ENCODE measurements at places on chromosomes 16 and 17.

DNA sequence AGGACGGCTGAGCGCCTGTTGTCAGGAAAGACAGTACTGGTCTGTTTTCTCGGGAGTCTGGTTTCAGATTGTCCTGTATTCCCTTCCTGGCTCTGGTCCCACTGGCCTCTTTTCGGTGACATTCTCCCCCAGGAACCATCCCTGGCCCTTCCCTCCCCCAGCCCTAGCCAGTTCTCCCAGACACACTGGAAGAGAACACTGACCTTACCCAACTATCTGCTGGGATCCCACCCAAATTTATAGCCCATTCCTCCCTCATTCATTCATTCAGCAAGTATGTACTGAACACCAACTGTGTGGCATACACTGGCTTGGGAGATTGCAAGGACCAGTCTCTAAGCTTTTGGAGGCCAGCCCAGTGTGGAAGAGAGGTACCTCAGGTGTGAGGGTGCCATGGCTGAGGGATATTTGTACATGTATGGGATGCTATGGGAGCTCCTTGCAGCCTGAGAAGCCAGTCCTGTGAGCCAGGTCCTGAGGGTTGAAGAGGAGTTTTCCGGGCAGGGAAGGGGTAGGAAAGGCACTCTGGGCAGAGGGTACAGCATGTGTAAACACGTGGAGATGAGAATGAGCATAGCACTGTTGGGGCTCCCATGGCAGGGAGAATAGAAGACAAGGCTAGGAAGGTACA lies 5.2 kb downstream of the RND2 start:
- DNase-seq, result no peak

DNA sequence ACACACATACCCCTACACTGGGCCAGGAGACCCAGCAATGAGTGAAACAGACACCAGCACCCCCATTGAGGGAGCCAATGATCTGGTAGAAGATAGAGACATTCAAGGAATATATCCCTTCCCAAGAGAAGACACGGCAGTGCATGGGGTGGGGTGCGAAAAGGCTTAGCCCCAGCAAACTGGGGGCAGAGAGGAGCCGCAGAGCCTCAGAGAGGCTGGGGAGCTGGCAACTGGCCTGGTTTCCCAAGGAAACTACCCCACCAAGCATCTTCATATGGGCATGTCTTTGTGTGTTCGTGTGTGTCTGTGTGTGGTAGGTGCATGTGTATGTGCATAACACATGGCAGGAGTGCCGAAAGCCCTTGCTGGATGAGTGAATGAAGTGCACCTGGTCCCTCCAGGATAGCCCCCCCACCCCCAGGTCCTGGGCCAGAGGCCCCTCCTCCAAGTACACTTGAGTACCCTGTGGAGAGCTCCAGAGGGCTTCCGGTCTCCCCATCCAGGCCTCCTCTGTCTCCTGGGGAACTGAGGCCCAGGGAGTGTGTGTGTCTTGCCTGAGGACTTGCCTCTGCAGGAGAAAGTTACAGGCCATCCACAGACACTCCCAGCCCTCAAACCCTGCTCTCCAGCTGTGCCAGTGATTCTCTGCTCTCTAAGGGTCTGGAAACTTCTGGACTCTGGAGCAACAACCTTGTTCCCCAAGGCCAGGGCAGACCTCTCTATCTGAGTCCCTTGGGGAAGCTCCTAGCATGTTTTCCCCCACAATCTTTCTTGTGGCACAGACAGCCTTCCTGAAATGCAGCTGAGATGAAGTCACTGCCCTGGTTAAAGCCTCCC lies 15.9 kb downstream of the TBX2 start:
- DNase-seq, result no peak

- DNase-seq, result no peak
Observed at GRCh38 chr17:32658470-32659418, 172.0 kb downstream of the CDK5R1 start.

DNA sequence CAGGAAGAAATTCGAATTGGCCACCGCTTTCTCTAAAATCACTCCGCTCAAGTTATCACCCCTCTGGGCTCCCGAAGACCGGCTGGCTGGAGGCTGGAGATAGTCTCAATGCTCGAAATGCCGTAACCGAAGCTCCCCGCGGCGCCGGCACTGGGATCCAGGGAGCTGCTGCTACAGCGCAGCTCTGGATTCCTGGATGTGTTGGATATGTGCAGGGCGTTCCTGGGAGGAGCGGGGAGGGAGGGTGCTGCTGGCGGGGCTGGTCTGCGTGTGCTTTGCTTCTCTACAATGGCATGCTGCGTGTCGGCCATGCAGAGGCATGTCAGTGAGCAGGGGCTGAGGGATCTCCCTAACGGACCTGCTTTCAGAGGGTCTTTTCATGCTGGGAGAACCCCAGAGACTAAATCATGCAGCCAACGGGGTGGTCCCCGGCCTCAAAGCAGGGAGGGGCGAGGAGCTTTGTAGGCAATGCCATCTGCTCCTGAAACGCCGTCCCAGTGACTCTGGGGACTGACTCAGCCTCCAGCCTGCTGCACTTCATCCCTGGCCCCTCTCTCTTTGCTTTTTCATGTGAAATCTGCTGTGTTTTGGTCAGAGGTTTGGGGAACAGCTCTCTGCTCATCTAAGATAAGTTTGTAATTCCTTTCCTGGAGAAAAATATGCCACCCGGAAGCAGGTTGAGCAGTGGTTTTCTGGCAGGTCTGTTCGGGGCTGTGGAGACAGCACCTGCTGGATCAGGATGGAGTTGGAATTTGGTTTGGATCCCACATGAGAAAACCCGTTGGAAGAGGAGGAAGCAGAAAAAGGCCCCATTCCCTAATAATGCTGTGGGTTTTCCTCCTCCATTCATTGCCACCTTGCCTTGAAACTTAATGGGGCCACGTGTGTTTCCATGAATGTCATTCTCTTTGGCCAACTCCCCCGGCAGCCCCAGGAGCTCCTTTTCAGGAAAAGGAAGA lies 311.4 kb downstream of the SEC14L1 start:
- DNase-seq, result peak; percentile 52

DNA sequence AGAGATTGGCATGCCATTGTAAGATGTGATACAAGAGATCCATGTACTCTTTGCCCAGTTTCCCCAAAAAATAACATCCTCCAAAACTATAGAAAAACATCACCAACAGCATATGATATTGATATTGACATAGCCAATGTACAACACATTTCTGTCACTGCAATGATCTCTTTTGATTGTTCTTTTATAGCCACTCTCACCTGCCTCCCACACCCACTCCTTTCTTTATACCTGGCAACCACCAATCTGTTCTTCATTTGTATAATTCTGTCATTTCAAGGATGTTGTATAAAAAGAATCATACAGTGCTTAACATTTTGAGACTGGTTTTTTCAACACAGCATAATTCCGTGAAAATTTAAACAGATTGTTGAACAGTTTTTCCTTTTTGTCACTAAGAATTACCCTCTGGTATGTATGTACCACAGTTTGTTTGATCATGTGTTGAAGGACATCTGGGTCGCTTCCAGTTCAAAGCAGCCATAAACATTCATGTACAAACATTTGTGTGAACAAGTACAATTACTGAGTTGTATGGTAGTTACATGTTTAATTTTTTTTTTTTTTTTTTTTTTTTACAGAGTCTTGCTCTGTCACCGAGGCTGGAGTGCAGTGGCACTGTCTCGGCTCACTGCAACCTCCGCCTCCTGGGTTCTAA lies 9.9 kb downstream of the KRTAP9-1 start:
- DNase-seq, result no peak

GRCh38 chr17:53253956-53254597 lies 568.6 kb upstream of the KIF2B start:
- DNase-seq, result no peak

GRCh38 chr16:19084879-19085278 lies 17.5 kb downstream of the COQ7 start:
- no peak for DNase-seq

GRCh38 chr17:82964851-82965341 lies 114.5 kb upstream of the METRNL start:
- no peak for DNase-seq

DNA sequence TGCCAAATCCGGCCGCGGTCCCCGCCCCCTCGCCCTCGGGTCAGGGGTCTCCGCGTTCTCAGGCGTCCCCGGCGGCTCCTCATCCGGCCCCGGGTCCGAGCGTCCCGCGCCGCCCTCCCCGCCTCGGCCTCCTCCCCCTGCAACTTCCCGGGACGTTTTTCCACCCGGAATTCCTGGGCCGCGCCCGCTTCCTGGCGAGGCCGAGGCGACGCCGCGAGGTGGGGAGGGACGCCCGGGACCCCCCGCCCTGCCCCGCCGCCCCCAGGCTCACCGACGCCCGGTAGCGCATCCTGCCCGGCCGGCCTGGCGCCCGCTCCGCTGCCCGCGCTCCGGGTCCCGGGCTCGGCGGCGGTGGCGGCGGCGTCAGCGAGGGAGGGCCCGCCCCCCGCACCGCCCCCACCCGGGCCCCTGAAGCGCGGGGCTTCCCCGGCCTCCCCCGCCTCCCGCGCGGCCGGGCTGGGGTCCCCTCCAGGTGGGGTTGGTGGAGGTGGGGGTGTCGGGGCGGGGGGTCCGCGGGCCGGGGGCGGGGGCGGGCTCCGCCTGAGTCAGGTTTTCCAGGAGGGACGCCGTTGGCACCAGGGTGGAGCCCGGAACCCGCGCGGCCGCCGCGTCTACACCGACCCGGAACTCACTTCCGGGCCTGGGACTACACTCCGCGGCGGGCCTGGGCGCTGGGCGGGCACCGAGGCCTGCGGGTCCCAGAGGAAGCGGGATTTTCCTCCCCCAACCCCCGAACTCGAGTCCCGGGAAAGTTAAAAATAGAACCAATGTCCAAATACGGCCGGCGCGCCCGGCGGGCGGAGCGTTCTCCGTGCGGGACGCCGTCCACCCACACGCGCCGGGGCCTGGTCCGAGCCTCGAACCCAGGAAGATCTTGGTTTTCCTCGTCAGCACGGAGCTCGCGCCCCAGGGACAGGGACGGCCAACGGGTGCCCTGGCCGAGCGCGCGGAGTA lies 6.8 kb downstream of the MYO1C start:
- DNase-seq, result peak; percentile 71

GRCh38 chr16:7482032-7482431 lies 149.4 kb downstream of the RBFOX1 start:
- no peak for DNase-seq

DNA sequence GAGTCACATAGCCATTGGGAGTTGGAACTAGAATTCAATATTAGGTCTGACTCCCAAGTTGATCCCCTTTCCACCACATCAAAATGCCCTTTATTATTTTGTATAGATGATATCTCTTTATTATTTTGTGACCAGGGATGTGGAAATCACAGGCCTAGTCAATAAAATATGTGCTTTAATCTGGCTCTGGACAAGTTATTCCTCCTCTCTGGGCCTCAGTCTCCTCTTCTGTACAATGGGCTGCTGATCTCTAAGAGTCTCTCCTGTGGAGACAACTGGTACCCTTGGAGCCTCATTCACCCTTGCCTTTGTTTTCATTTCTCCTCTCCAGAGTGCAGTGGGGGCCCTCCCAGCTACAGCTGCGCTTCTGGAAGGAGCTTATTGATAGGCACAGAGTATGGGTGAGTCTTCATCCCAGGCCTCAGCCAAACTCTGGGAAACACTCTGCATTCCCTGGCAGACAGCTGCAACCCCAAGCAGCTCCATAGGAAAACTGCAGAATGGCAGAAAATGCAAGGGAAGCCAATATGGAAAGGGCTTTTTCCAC lies 4.3 kb upstream of the ABAT start:
- DNase-seq, result no peak

- DNase-seq, result no peak
Observed at GRCh38 chr16:57022445-57022844, 33.1 kb downstream of the NLRC5 start.

DNA sequence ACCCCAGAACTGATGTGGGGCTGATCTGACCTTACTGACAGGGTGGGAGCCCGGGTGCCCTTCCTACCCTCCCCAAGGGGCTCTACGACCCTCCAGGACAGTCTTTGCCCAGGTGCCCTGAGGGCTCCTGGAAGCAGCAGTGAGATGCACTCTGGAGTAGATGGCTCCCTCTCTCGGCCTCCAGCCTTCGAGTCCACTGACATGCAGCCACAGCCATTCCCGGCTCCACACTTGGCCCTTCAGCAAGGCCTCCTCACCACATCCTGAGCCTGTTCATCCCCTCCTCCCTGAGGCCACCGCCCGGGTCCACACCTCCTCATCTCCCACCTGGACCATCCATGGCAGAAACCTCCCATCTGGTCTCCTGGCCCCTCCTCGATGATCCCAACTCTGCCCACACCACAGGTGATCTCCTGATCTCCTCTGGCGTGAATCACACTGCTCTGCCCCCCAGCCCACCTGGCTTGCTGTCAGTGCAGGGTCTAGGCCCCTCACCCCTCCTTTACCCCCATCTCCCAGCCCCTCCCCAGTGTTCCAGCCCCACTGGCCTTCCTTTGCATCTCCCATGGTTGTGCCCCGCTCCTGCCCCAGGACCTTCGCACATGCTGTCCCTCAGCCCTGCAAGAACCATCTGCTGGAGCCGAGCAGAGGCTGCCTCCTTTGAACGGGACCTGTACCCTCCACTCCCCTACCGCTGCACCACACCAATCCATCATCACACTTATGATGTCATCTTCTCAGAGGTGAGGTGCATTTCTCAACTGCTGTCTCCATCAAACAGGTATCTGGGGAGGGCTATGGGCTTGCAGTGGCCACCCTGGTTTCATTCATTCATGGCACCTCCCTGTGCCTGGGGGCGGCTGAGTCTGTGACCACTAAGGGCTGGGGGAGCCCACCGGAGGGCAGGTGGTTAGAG lies 44.7 kb downstream of the SOCS1 start:
- DNase-seq, result no peak

DNA sequence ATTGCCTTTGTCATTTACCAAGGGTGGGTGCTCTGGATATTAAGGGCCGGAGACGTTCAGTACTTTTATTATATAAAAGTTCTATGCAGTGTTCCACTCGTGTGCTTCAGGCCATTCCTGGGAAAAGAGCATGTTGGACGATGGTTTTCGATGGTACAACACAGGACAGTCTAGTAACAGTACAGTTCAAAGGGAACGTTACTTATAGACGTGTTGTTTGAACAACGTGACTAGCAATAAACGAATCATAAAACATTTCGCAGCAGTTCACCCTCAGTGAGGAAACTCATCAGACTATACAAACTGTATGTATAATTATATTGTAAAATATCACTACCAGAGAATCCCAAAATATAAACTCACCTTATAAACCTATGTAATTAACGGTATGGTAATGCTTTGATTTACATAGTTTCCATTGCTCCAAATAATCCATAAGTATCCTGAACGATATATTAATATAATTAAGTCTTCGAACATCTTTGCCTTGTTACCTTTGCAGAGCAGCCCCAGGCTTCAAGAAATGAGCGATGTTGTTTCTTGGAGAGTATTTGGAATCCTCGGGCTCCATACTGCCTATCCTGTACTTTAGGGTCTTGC lies 589 bp downstream of the NMT1 start:
- no peak for DNase-seq

Measured in activated CD4-positive, alpha-beta T cell treated with anti-CD3 and anti-CD28 coated beads for 48 hours (primary cell).